Suprapubic skin (tissue), 4 donors: ENCODE measurements at places on chromosomes 11 and 22. TPM values are rescaled to one million over a fixed set of nuclear protein-coding genes. Genes with fewer than 3 reads are reported as not detected.
A peak's percentile ranks its signal among the peaks of the same experiment; 100 is the strongest.

GRCh38 chr22:37521236-37521739, 2.1 kb upstream of the CARD10 start:
- no peaks in the 10 kb centered on the region for H3K36me3 ChIP-seq
- H3K4me1 ChIP-seq, result peaks cover 43% of the 10 kb centered on the region
- H3K27ac ChIP-seq, result no peak overlapping the region
- peaks cover 28% of the 10 kb centered on the region for H3K27me3 ChIP-seq

DNA sequence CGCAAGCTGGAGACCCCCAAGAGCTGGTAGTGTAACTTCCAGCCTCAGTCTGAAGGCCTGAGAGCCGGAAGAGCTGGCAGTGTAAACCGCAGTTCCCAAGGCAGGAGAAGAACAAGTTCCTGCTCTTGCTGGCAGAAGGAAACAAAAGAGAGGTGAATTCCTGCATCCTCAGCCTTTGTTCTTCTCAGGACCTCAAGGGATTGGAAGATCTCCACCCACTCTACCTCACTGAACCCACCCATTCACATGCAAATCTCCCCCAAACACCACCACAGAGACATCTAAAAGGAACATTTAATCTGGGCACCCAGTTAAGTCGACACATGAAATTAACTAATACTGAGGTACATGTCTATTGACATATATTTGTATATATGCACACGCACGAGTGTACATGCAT, 1310.3 kb downstream of the TBC1D22A start:
- H3K36me3 ChIP-seq, result no peaks in the 10 kb centered on the region
- no peak overlapping the region for H3K27ac ChIP-seq
- peaks cover 11% of the 10 kb centered on the region for H3K27me3 ChIP-seq
- H3K4me3 ChIP-seq, result no peak overlapping the region
- H3K4me1 ChIP-seq, result no peaks in the 10 kb centered on the region

DNA sequence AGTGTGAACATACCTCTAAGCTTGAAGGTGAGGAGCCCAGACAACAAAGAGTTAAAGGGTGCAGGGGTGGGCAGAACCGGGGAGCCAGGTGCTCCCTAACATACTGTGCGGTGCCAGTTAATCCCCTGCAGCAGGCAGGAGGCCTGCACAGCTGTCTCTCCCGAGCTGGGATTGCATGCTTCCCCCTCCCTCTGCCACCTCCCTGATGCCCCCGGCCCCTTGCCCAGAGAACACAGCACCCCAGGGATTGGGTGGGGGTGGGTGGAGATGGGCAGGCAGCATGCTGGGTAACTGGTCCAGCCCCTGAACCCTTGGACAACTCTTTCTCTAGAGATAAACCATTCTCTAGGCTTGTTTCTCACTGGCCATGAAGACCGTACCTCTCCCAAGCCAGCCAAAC, 67.7 kb upstream of the MYOD1 start:
- H3K27ac ChIP-seq, result no peak overlapping the region
- no peaks in the 10 kb centered on the region for H3K4me1 ChIP-seq
- peaks cover 26% of the 10 kb centered on the region for H3K27me3 ChIP-seq
- no peak for DNase-seq
- H3K4me3 ChIP-seq, result no peak overlapping the region

GRCh38 chr11:57357856-57358255, 19.7 kb downstream of the P2RX3 start:
- no peaks in the 10 kb centered on the region for H3K36me3 ChIP-seq
- no peaks in the 10 kb centered on the region for H3K27me3 ChIP-seq
- peaks cover 27% of the 10 kb centered on the region for H3K4me1 ChIP-seq
- H3K4me3 ChIP-seq, result no peak overlapping the region
- H3K27ac ChIP-seq, result peak overlapping the region; percentile 50

The VSIG2 gene
- total RNA-seq, result 0.60 TPM

The MS4A7 gene
- total RNA-seq, result 0.86 TPM

DNA sequence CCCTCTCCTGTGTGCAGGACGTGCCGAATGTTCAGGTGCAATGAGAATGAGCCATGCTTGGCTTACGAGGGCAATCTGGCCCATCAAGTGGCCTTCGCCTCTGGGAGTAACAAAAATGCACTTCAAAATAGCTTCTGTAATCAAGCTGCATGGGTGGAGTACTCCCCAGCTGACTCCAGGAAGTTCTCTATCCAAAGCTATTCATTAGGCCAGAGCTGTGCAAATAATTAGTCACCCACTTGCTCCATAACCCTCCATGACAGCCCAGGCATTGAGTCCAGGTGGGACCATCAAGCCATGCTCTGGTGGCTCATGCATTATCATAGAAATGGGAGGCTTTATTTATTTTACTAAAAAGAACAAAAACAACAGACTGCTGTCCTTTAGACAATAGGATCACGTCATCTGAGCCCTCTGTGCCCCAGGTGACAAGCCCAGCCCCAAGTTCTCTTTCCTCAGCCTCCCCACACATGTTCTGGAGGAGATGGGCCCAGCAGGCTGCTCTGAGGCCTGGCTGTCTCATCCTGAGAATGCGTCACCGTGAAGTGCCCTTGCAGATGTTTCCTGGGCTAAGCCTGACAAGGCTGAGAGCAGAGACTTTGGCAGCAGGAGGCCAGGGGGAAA, 244.7 kb downstream of the ETS1 start:
- H3K4me3 ChIP-seq, result no peak overlapping the region
- H3K27ac ChIP-seq, result peak overlapping the region; percentile 64
- no peak for DNase-seq
- no peaks in the 10 kb centered on the region for H3K27me3 ChIP-seq
- peaks cover 2% of the 10 kb centered on the region for H3K4me1 ChIP-seq

GRCh38 chr11:20197881-20198280, 37.6 kb upstream of the DBX1 start:
- H3K27me3 ChIP-seq, result peaks cover 13% of the 10 kb centered on the region
- DNase-seq, result no peak
- H3K4me3 ChIP-seq, result no peak overlapping the region
- H3K27ac ChIP-seq, result no peak overlapping the region

GRCh38 chr11:115473167-115473566, 31.0 kb downstream of the CADM1 start:
- no peak overlapping the region for H3K4me3 ChIP-seq
- DNase-seq, result no peak
- no peak overlapping the region for H3K27ac ChIP-seq
- no peaks in the 10 kb centered on the region for H3K36me3 ChIP-seq
- no peaks in the 10 kb centered on the region for H3K4me1 ChIP-seq

- no peaks in the 10 kb centered on the region for H3K36me3 ChIP-seq
- no peak overlapping the region for H3K4me3 ChIP-seq
- peaks cover 10% of the 10 kb centered on the region for H3K4me1 ChIP-seq
Observed at GRCh38 chr11:13110929-13111812, 102.1 kb downstream of the RASSF10 start.

- peak; percentile 98 for DNase-seq
- peaks cover 35% of the 10 kb centered on the region for H3K4me1 ChIP-seq
- no peaks in the 10 kb centered on the region for H3K36me3 ChIP-seq
- H3K4me3 ChIP-seq, result peak within 1 kb of the TSS; percentile 93
- peak within 1 kb of the TSS; percentile 95 for H3K27ac ChIP-seq
Observed at GRCh38 chr22:17628406-17629172, at the start of gene ATP6V1E1. TSS of gene ATP6V1E1 (minus strand) at chr22:17628749. CDS start at chr22:17628635, 114 bp downstream.

- DNase-seq, result no peak
- no peak overlapping the region for H3K27ac ChIP-seq
- H3K36me3 ChIP-seq, result peaks cover 2% of the 10 kb centered on the region
- no peaks in the 10 kb centered on the region for H3K27me3 ChIP-seq
- H3K4me3 ChIP-seq, result no peak overlapping the region
Observed at GRCh38 chr22:46966846-46967245, 204.4 kb downstream of the TBC1D22A start.

The CCDC87 gene
- not detected for total RNA-seq

DNA sequence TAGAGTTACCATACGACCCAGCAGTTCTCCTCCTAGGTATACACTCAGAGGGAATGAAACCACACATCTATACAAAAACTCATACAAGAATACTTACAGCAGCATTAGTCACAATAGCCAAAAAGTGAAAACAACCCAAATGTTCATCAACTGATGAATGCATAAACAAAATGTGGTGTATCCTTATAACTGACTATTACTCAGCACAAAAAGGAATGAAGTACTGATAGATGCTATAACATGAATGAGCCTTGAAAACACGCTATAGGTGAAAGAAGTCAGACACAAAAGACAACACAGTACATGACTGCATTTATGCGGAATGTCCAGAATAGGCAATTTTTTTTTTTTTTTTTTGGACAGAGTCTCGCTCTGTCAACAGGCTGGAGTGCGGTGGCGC, 23.1 kb downstream of the NCAPD3 start:
- H3K36me3 ChIP-seq, result peaks cover 64% of the 10 kb centered on the region
- H3K27me3 ChIP-seq, result no peaks in the 10 kb centered on the region
- no peak for DNase-seq

GRCh38 chr22:35308480-35309021, 8.9 kb downstream of the TOM1 start:
- H3K27ac ChIP-seq, result no peak overlapping the region
- no peaks in the 10 kb centered on the region for H3K36me3 ChIP-seq
- no peak for DNase-seq
- no peak overlapping the region for H3K4me3 ChIP-seq
- H3K27me3 ChIP-seq, result no peaks in the 10 kb centered on the region
- peaks cover 50% of the 10 kb centered on the region for H3K4me1 ChIP-seq

The KRTAP5-1 gene
- 1.0 TPM for total RNA-seq

DNA sequence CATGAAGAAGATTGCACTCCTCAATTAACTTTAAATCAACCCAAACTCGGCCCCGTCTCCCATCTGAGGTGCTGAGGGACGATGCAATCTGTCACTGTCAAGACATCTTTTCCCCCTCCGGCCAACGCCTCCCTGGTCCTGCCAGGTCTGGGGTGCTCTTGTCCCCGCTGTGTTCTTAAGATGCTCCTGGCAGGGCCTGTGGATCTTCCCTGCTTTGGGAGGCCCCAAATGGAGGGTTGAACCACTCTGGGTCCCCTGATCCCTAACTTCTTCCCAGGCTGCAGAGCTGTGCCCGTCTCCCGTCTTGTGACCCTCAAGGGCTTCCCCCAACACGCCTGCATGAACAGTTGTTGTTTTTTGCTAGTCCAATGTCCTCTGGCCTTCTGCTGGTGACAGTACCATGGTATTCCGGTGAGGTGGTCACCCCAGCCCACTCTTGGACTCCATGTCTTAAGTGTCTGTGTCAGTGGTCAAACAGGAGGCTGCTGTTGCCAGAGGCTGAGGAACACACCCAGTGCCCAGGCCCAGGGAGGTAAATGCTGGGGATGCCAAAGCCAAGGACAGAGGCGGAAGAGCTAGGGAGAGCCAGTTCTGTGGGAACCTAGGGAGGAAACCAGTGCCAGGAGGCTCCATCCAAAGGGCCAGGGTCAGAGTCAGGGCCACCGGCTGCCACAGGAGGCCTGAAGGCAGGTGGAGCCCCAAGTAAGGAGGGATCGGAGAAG, 70.6 kb upstream of the SHANK2 start:
- H3K27ac ChIP-seq, result no peak overlapping the region
- H3K36me3 ChIP-seq, result no peaks in the 10 kb centered on the region
- peaks cover 2% of the 10 kb centered on the region for H3K27me3 ChIP-seq
- DNase-seq, result peak; percentile 66
- H3K4me1 ChIP-seq, result no peaks in the 10 kb centered on the region
- H3K4me3 ChIP-seq, result no peak overlapping the region

DNA sequence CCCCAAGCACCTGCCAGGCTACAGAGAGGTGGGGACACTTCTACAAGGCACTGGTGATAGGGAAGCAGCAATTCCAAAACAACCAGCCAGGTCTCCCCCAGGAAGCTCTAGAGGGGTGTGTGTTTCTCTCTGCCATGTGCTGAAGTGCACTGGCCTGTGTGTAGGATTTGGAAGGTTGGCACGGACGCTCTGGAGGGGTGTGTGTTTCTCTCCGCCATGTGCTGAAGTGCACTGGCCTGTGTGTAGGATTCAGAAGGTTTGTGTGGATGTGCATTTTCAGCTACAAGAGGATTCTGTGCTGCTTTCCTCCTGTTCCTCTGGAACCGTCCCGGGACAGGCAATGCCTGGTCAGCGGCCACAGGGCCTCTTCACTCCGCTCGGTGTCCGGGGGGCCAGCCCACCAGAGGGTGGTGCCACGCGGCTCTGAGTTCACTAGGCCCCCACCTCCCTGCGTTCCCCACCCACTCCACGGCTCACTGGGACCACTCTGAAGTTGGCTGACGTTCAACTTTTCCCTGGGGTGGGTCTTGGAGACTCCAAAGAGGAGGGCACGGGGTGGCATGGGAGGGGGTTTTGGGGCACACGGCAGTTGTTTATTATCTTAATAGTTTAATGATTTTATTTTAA, 552.8 kb downstream of the BRD1 start:
- H3K4me1 ChIP-seq, result no peaks in the 10 kb centered on the region
- H3K27ac ChIP-seq, result no peak overlapping the region
- peaks cover 66% of the 10 kb centered on the region for H3K27me3 ChIP-seq
- no peak overlapping the region for H3K4me3 ChIP-seq

The TMPRSS6 gene
- total RNA-seq, result 3.8 TPM

The CCDC134 gene
- 22.0 TPM for total RNA-seq

The WT1 gene
- not detected for total RNA-seq

The LRP4 gene
- 308 TPM for total RNA-seq

The ATP5MG gene
- total RNA-seq, result 55.5 TPM

DNA sequence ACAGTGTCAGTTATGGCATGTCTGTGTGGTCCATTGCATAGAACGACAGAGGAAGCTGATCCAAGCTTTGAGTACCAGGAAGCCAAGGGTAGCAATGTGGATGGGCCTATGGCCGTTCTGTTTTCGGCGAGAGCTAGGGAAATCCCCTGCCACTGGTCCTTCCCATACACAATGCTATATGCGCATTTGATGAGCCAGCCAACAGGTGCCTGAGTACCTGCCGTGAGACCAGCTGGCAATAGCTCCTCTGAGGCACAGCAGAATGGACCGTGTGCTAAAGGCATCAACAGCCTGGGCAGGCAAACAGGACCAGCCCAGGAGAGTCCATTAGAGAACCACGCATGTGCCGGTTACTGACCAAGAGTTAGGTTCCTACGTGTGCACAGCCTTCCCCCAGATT, 753.0 kb downstream of the NTM start:
- no peak for DNase-seq
- H3K36me3 ChIP-seq, result no peaks in the 10 kb centered on the region
- no peak overlapping the region for H3K4me3 ChIP-seq
- no peak overlapping the region for H3K27ac ChIP-seq
- H3K27me3 ChIP-seq, result no peaks in the 10 kb centered on the region
- H3K4me1 ChIP-seq, result peaks cover 18% of the 10 kb centered on the region

DNA sequence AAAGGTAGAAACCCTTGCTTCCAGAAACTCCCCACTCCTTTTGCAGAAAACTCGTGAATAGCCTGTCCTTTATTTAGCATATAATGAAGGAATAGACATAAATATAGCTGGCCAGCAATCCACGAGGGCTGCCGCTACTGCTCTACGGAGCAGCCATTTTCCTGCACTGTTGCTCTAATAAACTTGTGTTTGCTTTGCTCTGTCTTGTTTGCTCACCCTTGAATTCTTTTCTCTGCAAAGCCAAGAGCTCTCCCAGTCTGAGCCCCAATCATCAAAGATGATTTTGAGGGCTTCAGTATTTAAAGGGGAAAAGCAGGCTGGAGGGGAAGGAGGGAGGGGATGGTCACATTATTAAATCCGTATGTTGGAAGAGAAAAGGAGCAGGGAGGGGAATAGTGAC, 16.6 kb upstream of the CHKA start:
- H3K27me3 ChIP-seq, result no peaks in the 10 kb centered on the region
- no peaks in the 10 kb centered on the region for H3K36me3 ChIP-seq
- no peak overlapping the region for H3K4me3 ChIP-seq
- H3K27ac ChIP-seq, result no peak overlapping the region

GRCh38 chr11:78256962-78257361, 68.2 kb downstream of the USP35 start:
- no peaks in the 10 kb centered on the region for H3K27me3 ChIP-seq
- no peak overlapping the region for H3K27ac ChIP-seq
- DNase-seq, result peak; percentile 87
- H3K4me3 ChIP-seq, result no peak overlapping the region
- H3K4me1 ChIP-seq, result peaks cover 7% of the 10 kb centered on the region

GRCh38 chr11:99548264-99548663, 527.5 kb downstream of the CNTN5 start:
- H3K4me3 ChIP-seq, result no peak overlapping the region
- H3K27me3 ChIP-seq, result no peaks in the 10 kb centered on the region
- H3K27ac ChIP-seq, result no peak overlapping the region
- DNase-seq, result no peak
- H3K4me1 ChIP-seq, result no peaks in the 10 kb centered on the region
